Activated CD8-positive, alpha-beta T cell treated with anti-CD3 and anti-CD28 coated beads, Interleukin-2, amount 10 ng/mL, durations not matched to agents 7 days and 5 days (primary cell): ENCODE measurements at places on chromosomes 3 and 15. TPM values are rescaled to one million over a fixed set of nuclear protein-coding genes. Genes with fewer than 3 reads are reported as not detected.
A peak's percentile ranks its signal among the peaks of the same experiment; 100 is the strongest.

DNA sequence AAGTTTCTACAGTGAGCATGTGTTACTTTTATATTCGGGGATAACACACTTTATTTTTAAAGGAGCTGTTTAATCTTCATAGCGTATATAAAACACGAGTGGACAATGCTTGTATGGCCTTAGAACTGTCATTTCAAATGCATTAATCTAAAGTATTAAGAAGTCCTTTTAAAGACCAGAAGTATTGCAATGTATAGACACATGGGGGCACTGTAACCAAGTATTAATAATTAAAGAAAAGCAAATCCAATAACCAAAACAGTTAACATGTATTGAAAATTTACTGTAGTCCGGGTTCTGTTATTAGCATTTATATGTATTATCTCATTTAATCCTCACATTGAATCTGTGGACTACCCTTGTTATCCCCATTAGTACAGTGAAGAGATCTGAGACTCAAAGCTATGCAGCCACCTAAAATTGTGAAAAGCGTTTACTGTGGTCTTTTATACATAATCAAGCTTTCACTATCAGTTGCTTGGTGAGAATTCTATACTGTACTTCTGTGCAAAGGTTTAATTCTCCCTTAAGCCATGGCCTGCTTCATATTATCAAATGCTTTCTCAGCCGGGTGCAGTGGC is 10.1 kb downstream of the ARL14 start:
- no peak overlapping the region for H3K27ac ChIP-seq
- no peaks in the 10 kb centered on the region for H3K27me3 ChIP-seq
- H3K4me3 ChIP-seq, result no peak overlapping the region
- H3K36me3 ChIP-seq, result no peaks in the 10 kb centered on the region
- DNase-seq, result no peak

MEX3B gene
- total RNA-seq, result 0.63 TPM

DNA sequence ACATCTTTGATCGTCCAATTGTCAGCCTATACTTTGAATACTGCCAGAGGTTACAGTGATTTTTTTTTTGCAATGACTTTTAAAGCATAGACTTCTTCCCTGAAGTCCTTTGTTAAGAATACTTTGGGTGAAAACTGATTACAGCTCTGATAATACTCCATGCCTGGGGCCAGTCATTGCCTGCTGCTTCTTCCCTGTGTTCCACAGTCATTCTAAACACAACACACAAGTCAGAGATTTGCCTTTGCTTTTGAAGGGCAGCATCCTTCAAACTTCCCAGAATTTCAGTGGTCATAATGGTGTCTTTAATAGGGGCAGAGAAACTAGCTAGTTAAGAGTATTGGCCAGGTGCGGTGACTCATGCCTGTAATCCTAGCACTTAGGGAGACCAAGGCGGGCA is 153.7 kb upstream of the PLAAT1 start:
- H3K36me3 ChIP-seq, result no peaks in the 10 kb centered on the region
- no peak overlapping the region for H3K27ac ChIP-seq
- H3K4me3 ChIP-seq, result no peak overlapping the region
- no peaks in the 10 kb centered on the region for H3K4me1 ChIP-seq

- H3K4me3 ChIP-seq, result no peak overlapping the region
- no peak for DNase-seq
- H3K4me1 ChIP-seq, result no peaks in the 10 kb centered on the region
Observed at GRCh38 chr3:71629289-71629688, 45.8 kb upstream of the FOXP1 start.

GOLGA8J gene
- total RNA-seq, result 0.34 TPM

EPHA6 gene
- not detected for total RNA-seq

GRCh38 chr15:25943831-25944230 is 80.7 kb upstream of the ATP10A start:
- DNase-seq, result no peak
- H3K36me3 ChIP-seq, result no peaks in the 10 kb centered on the region
- H3K27ac ChIP-seq, result no peak overlapping the region
- no peaks in the 10 kb centered on the region for H3K4me1 ChIP-seq
- no peaks in the 10 kb centered on the region for H3K27me3 ChIP-seq

GOLGA6D gene
- not detected for total RNA-seq

GRCh38 chr3:133113526-133113925 is 75.3 kb downstream of the TMEM108 start:
- H3K27me3 ChIP-seq, result peaks cover 4% of the 10 kb centered on the region
- H3K27ac ChIP-seq, result no peak overlapping the region
- no peaks in the 10 kb centered on the region for H3K4me1 ChIP-seq
- no peak for DNase-seq
- no peaks in the 10 kb centered on the region for H3K36me3 ChIP-seq

GRCh38 chr3:61347981-61348380 is 96.7 kb upstream of the FHIT start:
- no peak overlapping the region for H3K27ac ChIP-seq
- H3K27me3 ChIP-seq, result no peaks in the 10 kb centered on the region

DNA sequence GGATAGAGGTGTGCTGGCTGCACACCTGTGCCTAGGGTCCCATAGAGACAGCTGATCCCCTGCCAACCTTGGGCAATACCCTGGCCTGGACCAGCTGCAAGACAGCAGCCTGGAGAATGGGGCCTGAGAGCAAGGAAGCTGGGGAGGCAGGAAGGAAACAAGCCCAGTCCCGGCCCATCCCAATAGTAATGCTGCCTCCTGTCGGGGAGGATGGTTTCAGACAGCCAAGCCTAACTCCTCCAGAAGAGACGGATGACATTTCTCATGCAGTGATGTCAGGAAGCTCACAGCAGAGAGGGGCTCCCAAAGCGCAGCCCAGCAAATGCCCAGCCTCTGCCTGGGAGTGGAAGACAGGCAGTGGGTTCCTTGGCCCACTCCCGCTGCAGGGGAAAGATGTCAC is 408.8 kb downstream of the OCA2 start:
- H3K27me3 ChIP-seq, result no peaks in the 10 kb centered on the region
- H3K4me3 ChIP-seq, result no peak overlapping the region
- no peak overlapping the region for H3K27ac ChIP-seq
- no peak for DNase-seq

DNA sequence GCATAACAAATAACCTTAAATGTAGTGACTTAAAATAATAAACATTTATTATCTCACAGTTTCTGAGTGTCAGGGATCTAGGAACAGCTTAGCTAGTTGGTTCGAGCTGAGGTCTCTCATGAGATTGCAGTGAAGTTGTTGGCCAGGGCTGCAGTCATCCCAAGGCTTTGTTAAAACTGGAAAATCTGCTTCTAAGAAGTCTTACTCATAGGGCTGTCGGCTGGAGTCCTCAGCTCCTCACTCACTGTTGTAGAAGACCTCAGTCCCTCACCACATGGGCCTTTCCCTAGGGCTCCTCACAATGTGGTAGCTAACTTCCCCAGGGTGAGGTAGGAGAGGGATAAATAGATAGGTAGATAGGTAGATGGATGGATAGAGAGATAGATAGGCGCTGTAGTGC is 20.8 kb upstream of the SLC7A14 start:
- no peaks in the 10 kb centered on the region for H3K36me3 ChIP-seq
- H3K27ac ChIP-seq, result no peak overlapping the region
- peaks cover 2% of the 10 kb centered on the region for H3K27me3 ChIP-seq
- no peaks in the 10 kb centered on the region for H3K4me1 ChIP-seq

GRCh38 chr15:29813009-29813408 is 9.3 kb downstream of the TJP1 start:
- H3K36me3 ChIP-seq, result peaks cover 5% of the 10 kb centered on the region
- H3K27ac ChIP-seq, result no peak overlapping the region
- peaks cover 46% of the 10 kb centered on the region for H3K27me3 ChIP-seq
- H3K4me3 ChIP-seq, result no peak overlapping the region
- H3K4me1 ChIP-seq, result no peaks in the 10 kb centered on the region

- peaks cover 14% of the 10 kb centered on the region for H3K4me1 ChIP-seq
- no peak overlapping the region for H3K4me3 ChIP-seq
- no peak overlapping the region for H3K27ac ChIP-seq
Observed at GRCh38 chr3:160372780-160373179, 26.2 kb downstream of the IFT80 start.

SLC12A1 gene
- not detected for total RNA-seq

CP gene
- total RNA-seq, result not detected

MAGEL2 gene
- not detected for total RNA-seq

DNA sequence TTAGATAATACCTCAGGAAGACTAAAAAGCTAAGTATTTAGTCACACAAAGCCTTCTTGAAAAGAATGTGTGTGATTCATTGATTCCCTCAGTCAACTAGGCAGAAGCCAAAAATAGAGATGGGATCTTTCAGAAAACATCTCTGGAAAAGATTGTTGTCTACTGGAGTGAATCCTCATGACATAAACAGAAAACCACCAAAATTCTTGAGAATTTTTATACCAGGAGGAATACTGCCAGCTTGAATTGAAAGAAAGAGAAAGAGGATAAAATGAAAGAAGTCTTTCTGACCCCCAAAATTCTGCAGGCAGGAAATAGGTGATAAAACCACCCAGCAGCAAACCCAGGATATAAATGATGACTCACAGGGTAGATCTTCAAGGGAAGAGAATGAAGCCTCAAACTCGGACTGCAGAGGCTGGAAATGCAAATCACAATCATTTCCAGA is 363.1 kb upstream of the PLSCR5 start:
- no peak overlapping the region for H3K4me3 ChIP-seq
- H3K27me3 ChIP-seq, result no peaks in the 10 kb centered on the region
- no peak overlapping the region for H3K27ac ChIP-seq
- DNase-seq, result no peak
- no peaks in the 10 kb centered on the region for H3K36me3 ChIP-seq

- no peak overlapping the region for H3K27ac ChIP-seq
- H3K36me3 ChIP-seq, result no peaks in the 10 kb centered on the region
- H3K4me3 ChIP-seq, result no peak overlapping the region
Observed at GRCh38 chr15:40247406-40247971, 8.6 kb downstream of the PAK6 start.

- no peaks in the 10 kb centered on the region for H3K4me1 ChIP-seq
- H3K27ac ChIP-seq, result no peak overlapping the region
- no peak overlapping the region for H3K4me3 ChIP-seq
- DNase-seq, result no peak
- no peaks in the 10 kb centered on the region for H3K36me3 ChIP-seq
Observed at GRCh38 chr15:83880529-83880928, 226.6 kb downstream of the ADAMTSL3 start.

DNA sequence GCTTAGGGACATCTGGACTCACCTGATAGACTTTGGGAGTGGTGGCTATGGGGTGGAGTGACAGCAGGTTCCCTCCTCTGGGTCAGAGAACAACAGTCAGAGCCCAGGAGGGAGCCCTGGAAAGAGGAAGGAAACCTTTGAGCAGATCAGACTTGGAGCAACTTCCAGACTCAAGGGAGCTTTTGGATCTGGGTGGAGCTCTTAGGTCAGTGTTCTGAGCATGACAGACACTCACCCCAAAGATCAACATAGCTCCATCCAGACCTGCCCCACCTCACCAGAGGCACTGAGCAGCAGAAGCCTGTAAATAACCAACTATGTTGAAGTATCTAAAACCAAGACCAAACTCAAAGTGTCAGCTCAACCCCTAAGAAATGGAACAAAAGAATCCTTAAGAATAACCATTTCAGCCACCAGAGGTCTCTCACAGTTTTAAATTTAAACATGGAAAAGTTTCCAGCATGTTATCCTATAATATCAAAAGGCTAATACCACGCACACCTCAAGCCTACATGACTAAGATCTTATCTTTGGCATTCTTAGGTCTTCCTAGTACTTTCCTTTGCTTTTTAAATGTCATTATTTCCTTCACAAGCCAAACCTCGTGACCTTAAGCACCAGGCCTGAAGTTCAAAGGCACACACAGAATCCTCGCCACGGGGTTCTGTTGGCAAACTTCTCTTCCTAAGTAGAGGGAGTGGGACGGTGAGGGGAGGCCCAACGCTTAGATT is 56.4 kb downstream of the UMPS start:
- no peak overlapping the region for H3K4me3 ChIP-seq
- DNase-seq, result no peak
- H3K4me1 ChIP-seq, result peaks cover 8% of the 10 kb centered on the region
- no peak overlapping the region for H3K27ac ChIP-seq
- H3K27me3 ChIP-seq, result peaks cover 13% of the 10 kb centered on the region

GRCh38 chr3:109806929-109807328 is 469.6 kb upstream of the DPPA4 start:
- peaks cover 39% of the 10 kb centered on the region for H3K36me3 ChIP-seq
- peak overlapping the region; percentile 59 for H3K4me3 ChIP-seq
- peak; percentile 65 for DNase-seq
- peak overlapping the region; percentile 96 for H3K27ac ChIP-seq
- H3K27me3 ChIP-seq, result no peaks in the 10 kb centered on the region
- peaks cover 47% of the 10 kb centered on the region for H3K4me1 ChIP-seq

THRB gene
- total RNA-seq, result not detected

- H3K27me3 ChIP-seq, result no peaks in the 10 kb centered on the region
- peaks cover 56% of the 10 kb centered on the region for H3K4me1 ChIP-seq
- DNase-seq, result no peak
- H3K36me3 ChIP-seq, result peaks cover 6% of the 10 kb centered on the region
Observed at GRCh38 chr3:71415681-71416122, 167.8 kb downstream of the FOXP1 start.

DNA sequence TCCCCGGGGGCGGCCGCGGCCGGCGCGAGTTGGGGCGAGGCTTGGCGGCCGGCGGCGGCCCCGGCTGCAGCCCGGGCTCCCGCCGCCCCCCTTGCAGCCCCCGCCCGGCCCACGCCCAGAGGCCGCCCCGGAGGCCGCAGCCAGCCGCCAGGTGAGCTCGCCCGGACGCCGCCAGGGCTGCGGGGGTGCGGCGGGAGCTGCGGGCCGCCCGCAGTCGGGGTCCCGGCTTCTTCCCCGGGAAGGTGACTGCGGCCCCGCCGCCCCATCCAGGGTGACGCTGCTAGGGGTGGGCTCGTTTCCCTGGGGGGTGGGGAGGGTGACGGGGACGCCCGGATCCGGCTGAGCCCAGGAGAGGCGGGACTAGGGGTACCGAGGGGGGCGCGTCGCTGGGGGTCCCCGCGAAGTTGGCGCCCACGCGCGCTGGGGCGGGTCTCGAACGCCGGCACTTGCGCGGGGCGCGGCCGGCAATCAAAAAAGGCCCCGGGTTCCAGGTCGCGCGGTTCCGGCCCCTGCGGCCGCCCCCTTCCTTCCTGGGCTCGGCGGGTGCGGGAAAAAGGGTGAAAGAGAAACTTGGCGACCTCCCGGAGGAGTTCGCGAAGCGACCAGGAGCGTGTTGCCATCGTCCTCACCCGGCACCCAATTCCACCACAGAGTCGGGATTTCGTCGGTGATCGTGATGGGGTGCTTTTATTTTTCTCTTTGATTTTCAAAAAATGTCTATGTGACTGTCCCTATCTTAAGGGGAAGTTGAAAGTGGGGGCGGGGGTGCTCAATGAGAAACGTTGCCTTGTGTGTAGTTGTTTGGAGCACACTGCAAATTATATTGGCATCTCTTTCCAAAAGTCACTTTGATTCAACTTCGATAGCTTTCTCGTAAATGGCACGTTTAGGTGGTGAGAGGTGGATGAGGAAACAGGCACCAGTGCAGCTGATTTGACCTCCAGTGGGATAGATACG is 619 bp downstream of the ATXN7 start:
- H3K4me1 ChIP-seq, result peaks cover 51% of the 10 kb centered on the region
- H3K27me3 ChIP-seq, result no peaks in the 10 kb centered on the region
- H3K36me3 ChIP-seq, result peaks cover 31% of the 10 kb centered on the region
- H3K4me3 ChIP-seq, result peak overlapping the region; percentile 94
- H3K27ac ChIP-seq, result peak overlapping the region; percentile 95

ZNF860 gene
- total RNA-seq, result not detected
